K562 (cell line): ENCODE measurements at places on chromosomes 1 and 21. TPM values are rescaled to one million over a fixed set of nuclear protein-coding genes. Genes with fewer than 3 reads are reported as not detected.

GRCh38 chr1:153203130-153203529, at the start of gene LELP1:
TSS of gene LELP1 (plus strand) at chr1:153203430. CDS start at chr1:153204708, 1,278 bp downstream.
- no peak for DNase-seq

- no peak for DNase-seq
These were observed 198.6 kb downstream of the SDCCAG8 start for GRCh38 chr1:243454328-243454997.

Gene NHLH1
- 0.78 and 0.84 TPM in 2 replicates for total RNA-seq

Gene FCGR1A
- not detected in 2 replicates for total RNA-seq

- DNase-seq = peak; percentile 85
These were observed 155.2 kb upstream of the KAZN start for GRCh38 chr1:14443164-14443787.

Gene BTG3
- total RNA-seq = 27.3 and 29.5 TPM in 2 replicates

- DNase-seq = peak; percentile 82
These were observed 96.7 kb upstream of the TRABD2B start for GRCh38 chr1:48093696-48094528.

DNA sequence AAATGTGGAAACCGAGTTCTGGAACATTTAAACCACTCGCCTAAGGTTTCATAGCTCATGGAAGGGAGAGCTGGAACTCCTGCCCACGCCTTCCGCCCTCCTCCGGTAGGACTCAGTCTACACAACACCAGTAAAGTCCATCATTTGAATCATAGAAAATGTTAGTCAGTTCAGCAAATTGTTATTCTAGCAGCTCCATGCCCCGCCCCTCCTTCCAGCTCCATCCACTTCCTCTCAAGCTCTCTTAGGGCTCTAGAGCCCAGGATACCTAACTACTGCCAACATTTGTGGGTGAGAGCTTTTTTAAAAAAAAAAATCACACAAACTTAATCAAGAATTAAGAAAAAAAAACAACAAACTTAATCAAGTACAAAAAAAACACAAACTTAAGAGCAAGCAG, 121.8 kb downstream of the TBX15 start:
- peak; percentile 5 for DNase-seq

GRCh38 chr1:204868340-204868700, 2.3 kb upstream of the NFASC start:
- no peak for DNase-seq

Gene FABP3
- total RNA-seq = not detected in 2 replicates

Gene AKR7A3
- total RNA-seq = 0.91 and 1.2 TPM in 2 replicates

GRCh38 chr1:40045182-40045581, 4.7 kb downstream of the CAP1 start:
- DNase-seq = no peak

GRCh38 chr1:232927830-232928505, 22.4 kb upstream of the NTPCR start:
- no peak for DNase-seq

DNA sequence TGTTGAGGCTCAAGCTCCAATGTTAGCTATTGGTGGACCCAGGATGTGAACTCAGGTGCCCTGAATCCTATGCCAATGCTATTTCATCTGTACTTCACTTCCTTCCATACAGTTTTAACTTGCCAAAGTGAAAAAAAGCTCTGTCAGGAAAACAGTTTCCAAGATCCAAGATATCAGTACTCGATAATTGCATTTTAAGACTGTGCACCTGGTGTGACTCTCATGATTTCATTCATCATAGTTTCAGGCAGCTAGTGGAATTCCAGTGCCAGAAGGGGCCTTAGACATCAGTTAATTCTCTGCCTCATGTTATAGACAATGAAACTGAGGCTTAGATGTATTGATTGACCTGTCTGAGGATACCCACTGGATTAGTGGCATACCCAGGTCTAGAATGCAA, 26.5 kb upstream of the LEPR start:
- no peak for DNase-seq

GRCh38 chr1:223322868-223323267, 41.1 kb downstream of the SUSD4 start:
- DNase-seq = no peak

Gene BARHL2
- 0.11 TPM in 2 replicates for total RNA-seq

GRCh38 chr1:179883745-179884138, 1.7 kb downstream of the TOR1AIP1 start:
- peak; percentile 44 for DNase-seq

- DNase-seq = no peak
These were observed 198.5 kb downstream of the DYRK1A start for GRCh38 chr21:37564924-37565529.

DNA sequence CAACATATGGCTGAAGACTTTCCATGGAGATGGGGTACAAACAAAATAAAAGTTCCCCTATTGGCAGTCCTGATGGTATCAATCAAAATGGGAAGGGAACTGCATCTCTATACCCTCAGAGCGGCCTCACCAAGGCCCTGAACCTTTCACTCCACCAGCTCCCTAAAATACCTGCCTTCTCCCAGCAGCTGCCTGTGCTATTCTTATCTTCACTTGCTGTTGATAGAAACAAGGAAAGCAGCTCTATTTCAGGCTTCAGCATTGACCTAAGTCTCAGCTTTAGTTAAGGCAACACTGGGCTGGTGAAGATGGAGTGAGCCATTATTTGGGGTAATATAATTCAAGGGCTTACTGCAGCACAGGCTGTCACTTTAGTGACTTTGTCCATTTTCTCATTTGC, 21.7 kb upstream of the PIGC start:
- no peak for DNase-seq

GRCh38 chr1:85308833-85309350, 32.5 kb upstream of the BCL10 start:
- DNase-seq = no peak

Gene C1QC
- 0.47 and 0.69 TPM in 2 replicates for total RNA-seq

DNA sequence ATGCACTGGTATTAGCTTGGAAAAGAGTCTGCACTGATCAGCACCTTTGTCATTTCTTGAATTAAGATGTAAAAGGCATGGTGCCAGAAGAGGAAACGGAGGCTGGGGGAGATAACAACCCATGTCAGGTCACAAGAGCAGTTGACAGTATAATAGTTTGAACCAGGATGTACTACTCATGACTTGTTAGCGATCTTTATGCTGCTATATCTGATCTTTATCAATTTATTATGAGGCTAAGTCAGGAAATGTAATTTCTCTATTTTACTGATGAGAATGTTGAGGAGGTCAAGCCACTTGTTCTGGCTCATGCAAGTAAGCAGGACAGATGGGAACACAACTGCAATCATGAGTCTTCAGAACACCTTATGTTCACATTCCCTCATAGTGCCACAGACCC, 41.4 kb downstream of the RGS5 start:
- no peak for DNase-seq

Gene ERVH48-1
- 0.09 TPM in 1 of 2 replicates, not detected in the other for total RNA-seq

DNA sequence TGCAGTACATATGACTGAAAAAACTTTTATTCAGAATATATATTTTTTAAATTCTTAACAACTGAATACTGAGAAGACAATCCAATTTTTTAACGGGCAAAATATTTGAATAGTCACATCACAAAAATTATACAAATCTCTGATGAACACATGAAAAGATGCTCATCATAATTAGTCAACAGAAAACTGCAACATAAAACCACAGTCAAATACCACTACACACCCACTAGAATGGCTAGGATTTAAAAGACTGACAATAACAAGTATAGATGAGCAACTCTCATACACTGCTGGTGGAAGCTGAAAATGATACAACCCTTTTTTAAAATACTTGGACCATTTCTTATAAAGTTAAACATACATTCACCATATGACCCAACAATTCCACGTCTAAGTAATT, 87.7 kb upstream of the TNFSF4 start:
- no peak for DNase-seq

- DNase-seq = no peak
These were observed 184.6 kb downstream of the RHOU start for GRCh38 chr1:228919914-228920313.

Gene OR10J1
- total RNA-seq = not detected in 2 replicates

Gene PPIAL4G
- total RNA-seq = not detected in 2 replicates

GRCh38 chr1:109114342-109114674, 393 bp downstream of the ELAPOR1 start:
- DNase-seq = no peak

DNA sequence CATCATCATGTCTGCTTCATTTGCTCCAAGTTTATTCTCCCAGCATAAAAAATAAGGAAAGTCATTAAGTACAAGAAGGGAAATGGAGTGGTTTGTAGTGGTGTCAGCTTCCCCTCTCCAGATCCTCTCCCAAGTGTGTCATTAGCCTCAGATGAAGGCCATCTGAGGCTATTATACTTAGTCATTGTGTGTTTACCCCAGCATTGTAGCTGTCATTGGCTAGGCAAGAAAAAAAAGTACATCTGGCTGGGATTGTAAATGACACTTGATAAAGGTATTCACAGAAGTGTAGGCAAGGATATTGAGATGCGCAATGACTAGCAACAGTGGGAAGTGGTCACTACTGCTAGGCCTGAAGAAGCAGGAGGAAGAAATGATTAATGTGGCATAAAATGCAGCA, 316.9 kb upstream of the SGIP1 start:
- DNase-seq = no peak

- no peak for DNase-seq
These were observed 202.0 kb downstream of the AJAP1 start for GRCh38 chr1:4856396-4856795.

Gene SMIM34
- not detected in 2 replicates for total RNA-seq

DNA sequence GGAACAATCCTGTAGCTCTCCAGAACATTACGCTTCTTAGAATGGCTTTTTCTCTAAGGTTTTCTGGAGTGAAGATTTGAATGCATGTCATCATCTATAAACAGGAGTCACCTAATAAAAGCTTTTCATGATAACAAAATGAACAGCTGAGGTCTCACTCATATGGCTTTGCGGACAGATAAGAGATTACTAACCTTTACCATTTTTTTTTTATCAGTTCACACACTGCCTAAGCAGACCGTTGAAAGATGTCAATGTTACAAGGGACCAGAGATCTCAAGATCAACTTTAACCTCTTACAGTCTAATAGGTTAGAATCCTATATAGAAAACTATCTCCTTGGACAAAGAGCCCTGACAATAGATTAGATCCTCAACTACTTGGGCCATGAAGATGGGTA, 41.4 kb downstream of the SCMH1 start:
- DNase-seq = peak; percentile 12

- no peak for DNase-seq
These were observed 7.6 kb downstream of the CLSPN start for GRCh38 chr1:35762141-35762540.

Gene SPRR3
- total RNA-seq = not detected in 2 replicates

GRCh38 chr21:37805266-37805665, 111.0 kb downstream of the KCNJ6 start:
- DNase-seq = no peak

- DNase-seq = no peak
These were observed 31.0 kb upstream of the SDHB start for GRCh38 chr1:17084787-17085186.

Gene CTTNBP2NL
- 1.4 and 1.6 TPM in 2 replicates for total RNA-seq

DNA sequence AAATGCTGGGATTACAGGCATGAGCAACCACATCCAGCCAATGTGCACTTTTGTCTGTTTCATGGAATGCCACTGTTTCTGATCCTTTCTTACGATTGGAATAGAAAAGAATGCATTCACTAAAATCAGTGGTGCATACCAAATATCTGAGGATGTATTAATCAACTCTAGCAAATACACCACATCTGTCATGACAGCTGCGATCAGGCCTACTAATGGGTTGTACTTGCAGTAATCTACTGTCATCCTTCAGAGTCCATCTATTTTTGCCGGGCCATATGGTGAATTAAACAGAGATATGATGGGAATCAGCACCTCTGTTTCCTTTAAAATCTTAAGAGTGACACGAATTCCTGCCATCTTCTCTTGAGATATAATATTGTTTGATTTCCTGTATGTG, 8.5 kb upstream of the USP1 start:
- no peak for DNase-seq

- no peak for DNase-seq
These were observed 192.3 kb downstream of the ZNF326 start for GRCh38 chr1:90187323-90187585.
